ENCODE measurements at places on chromosomes 7 and 10. TPM values are rescaled to one million over a fixed set of nuclear protein-coding genes. Genes with fewer than 3 reads are reported as not detected.

DNA sequence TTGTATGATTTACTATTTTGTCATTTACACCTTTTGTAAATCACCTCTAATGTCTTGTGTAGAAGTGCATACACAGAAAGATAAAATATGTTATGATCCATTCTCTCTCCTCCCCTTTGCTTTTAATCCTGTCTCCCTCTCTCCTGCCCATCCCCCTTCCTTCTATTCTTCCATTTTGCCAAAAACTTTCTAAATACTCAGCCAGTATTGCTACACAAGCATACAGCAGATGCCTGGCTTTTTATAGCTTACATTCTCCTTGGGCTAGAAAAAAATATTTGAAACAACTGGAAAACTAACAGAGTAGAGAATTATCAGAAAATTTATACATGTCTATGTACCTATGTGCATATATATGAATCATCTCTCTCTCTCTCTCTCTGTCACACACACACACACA lies 308.7 kb upstream of the BMPER start:
- no peaks in the 10 kb centered on the region for H3K36me3 ChIP-seq
- no peak overlapping the region for H3K27ac ChIP-seq
- no peak overlapping the region for H3K4me3 ChIP-seq
- H3K4me1 ChIP-seq: no peaks in the 10 kb centered on the region
- DNase-seq: no peak
- no peaks in the 10 kb centered on the region for H3K27me3 ChIP-seq

Gene GNGT1
- total RNA-seq: not detected

Gene ARHGAP22
- total RNA-seq: 0.47 TPM

Gene NPSR1
- total RNA-seq: not detected

GRCh38 chr10:74637685-74638084 lies 188.7 kb upstream of the KAT6B start:
- no peak for DNase-seq
- no peak overlapping the region for H3K4me3 ChIP-seq

DNA sequence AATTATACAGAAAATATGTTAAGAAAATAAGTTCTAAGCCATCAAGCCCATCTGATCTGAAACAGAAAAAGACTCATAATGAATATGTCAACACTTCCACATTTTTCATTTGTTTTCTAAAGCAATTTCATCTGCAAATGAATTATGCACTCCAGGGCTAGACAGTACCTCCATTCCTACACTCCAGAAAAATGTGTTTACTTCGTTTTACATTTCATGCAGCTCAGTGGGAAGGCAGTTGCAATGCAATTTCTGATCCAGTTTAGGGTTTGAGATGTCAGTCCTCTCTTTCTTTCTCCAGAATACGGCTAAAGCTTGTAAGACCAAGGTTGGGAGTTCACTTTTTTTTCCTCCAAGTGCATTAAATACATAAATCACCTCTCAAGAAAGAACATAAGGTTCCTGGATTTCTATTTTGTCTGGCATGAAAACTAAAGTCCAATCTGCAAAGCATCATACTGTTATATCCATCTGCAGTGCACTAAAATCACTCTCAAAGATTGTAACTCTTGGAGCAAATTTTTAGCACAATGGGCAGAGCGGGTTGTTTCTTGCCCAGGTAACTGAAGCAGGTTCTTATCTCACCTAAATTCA lies 348.8 kb upstream of the C7orf33 start:
- no peak overlapping the region for H3K27ac ChIP-seq
- no peak overlapping the region for H3K4me3 ChIP-seq
- H3K36me3 ChIP-seq: no peaks in the 10 kb centered on the region
- peaks cover 30% of the 10 kb centered on the region for H3K27me3 ChIP-seq
- no peaks in the 10 kb centered on the region for H3K4me1 ChIP-seq
- DNase-seq: no peak

DNA sequence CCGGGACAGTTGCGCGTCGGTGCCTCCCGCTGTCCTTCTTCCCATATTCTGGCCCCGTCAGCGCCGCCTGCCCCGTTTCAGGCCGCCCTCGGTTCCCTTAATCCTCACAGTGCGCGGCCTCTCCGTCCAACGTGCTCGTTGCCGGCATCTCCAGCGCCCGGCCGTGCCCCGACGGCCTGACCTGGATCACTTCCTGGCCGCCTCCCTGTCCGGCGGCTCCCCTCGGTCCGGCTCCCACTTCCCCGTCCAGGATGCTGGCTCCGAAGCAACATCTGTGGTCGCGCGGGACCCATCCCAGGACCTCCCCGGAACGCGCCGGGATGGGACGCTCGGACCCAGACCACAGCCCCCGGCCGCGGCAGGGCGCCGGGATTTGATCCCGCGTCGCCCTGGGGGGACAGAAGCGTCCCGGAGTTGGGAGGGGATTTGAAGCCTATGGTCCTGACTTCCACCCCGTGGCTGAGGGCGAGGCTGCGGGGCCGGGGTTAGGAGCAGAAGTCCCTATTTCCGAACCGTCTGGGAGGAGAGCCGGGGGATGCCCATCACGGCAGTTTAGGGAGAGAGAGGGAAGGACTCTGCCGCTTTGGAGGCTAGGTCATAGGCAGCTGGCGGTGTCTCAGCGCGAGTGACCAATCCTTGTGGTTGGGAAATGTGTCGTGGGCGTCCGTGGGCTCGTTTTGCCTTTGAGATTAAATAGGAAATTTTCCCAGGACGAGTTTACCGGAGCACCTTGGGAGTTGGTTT lies 53.8 kb downstream of the KCTD7 start:
- H3K4me3 ChIP-seq: peak overlapping the region; percentile 90
- peaks cover 34% of the 10 kb centered on the region for H3K4me1 ChIP-seq
- H3K36me3 ChIP-seq: peaks cover 7% of the 10 kb centered on the region

All from activated CD4-positive, alpha-beta T cell treated with anti-CD3 and anti-CD28 coated beads for 36 hours (primary cell).